Testis (tissue), 5 donors: ENCODE measurements at places on chromosomes 2 and 18. TPM values are rescaled to one million over a fixed set of nuclear protein-coding genes. Genes with fewer than 3 reads are reported as not detected.

- no peak overlapping the region for H3K4me3 ChIP-seq
- peaks cover 13% of the 10 kb centered on the region for H3K4me1 ChIP-seq
- H3K27ac ChIP-seq = no peak overlapping the region
These were observed 125.9 kb downstream of the MAP4K4 start for GRCh38 chr2:101823347-101823791.

GRCh38 chr2:37507703-37508102, 163.3 kb downstream of the QPCT start:
- DNase-seq = no peak
- H3K36me3 ChIP-seq = no peaks in the 10 kb centered on the region
- peaks cover 8% of the 10 kb centered on the region for H3K4me1 ChIP-seq

Gene STARD6
- polyA plus RNA-seq = 42.6 TPM

DNA sequence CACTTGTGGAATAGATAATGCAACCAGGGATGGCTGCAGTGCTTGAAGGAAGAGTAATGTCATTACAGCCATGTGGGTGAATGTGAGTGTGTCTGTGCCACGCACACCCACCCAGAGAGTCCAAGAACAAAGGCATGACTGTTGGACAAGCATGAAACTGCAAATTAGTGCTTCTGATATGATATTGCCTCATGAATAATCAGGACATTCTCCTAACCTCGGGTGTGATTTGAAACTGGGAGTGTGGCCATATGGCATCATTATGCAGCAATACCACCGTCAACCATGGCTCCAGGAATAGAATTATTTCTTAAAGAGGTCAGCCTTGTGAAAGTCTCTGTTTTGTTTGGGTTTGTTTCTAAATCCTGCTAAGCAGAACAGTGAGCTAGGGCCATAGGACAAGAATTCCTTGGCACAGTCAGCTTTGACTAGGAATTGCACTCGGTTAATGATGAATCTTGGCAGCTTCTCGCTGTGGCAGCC, 678.0 kb upstream of the RAB6C start:
- no peaks in the 10 kb centered on the region for H3K4me1 ChIP-seq
- H3K4me3 ChIP-seq = no peak overlapping the region
- no peaks in the 10 kb centered on the region for H3K36me3 ChIP-seq
- no peak for DNase-seq
- no peak overlapping the region for H3K27ac ChIP-seq

Gene WNT10A
- polyA plus RNA-seq = 2.1 TPM

GRCh38 chr2:152099367-152100050, 665 bp upstream of the CACNB4 start:
- peak; percentile 42 for DNase-seq
- H3K4me1 ChIP-seq = peaks cover 14% of the 10 kb centered on the region
- H3K4me3 ChIP-seq = peak overlapping the region; percentile 55
